ENCODE measurements at places on chromosomes 2 and 18.

- no peaks in the 10 kb centered on the region for H3K4me1 ChIP-seq
- H3K4me3 ChIP-seq, result no peak overlapping the region
- peaks cover 3% of the 10 kb centered on the region for H3K36me3 ChIP-seq
- no peak for DNase-seq
- H3K27me3 ChIP-seq, result no peaks in the 10 kb centered on the region
Observed at GRCh38 chr2:210092791-210093190, 78.4 kb downstream of the KANSL1L start.

GRCh38 chr2:3468296-3468988 lies 50.9 kb downstream of the ADI1 start:
- H3K4me3 ChIP-seq, result no peak overlapping the region
- H3K4me1 ChIP-seq, result no peaks in the 10 kb centered on the region
- no peaks in the 10 kb centered on the region for H3K27me3 ChIP-seq
- H3K27ac ChIP-seq, result no peak overlapping the region
- peaks cover 18% of the 10 kb centered on the region for H3K36me3 ChIP-seq

DNA sequence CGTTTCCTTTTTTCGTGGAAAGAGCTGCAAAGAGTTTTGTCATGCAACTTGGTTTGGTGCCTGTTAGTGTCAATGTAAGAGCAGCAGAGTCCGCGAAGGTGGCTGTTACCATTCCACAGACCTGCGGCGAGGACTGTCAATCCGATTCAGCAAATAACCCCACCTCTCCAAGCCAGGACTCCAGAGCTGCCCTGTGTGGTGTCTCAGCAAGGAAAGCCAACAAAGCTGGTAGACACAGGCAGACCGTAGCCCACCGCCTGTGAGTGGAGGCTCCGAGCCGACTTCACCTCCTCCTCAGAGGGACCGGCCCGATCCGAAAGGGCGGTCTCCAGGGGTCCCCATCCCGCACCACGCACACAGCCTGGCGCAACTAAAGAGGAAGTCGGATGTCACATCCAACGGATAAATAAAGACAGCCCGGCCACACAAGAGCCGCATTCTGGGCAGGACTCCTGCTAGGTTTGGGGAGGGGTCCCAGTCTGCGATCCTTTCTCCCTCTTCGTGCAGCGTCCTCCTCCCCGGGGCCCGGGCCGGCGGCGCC lies 819 bp downstream of the ANKRD44 start:
- peaks cover 15% of the 10 kb centered on the region for H3K4me1 ChIP-seq
- H3K27me3 ChIP-seq, result peaks cover 35% of the 10 kb centered on the region
- H3K4me3 ChIP-seq, result peak overlapping the region; percentile 89

DNA sequence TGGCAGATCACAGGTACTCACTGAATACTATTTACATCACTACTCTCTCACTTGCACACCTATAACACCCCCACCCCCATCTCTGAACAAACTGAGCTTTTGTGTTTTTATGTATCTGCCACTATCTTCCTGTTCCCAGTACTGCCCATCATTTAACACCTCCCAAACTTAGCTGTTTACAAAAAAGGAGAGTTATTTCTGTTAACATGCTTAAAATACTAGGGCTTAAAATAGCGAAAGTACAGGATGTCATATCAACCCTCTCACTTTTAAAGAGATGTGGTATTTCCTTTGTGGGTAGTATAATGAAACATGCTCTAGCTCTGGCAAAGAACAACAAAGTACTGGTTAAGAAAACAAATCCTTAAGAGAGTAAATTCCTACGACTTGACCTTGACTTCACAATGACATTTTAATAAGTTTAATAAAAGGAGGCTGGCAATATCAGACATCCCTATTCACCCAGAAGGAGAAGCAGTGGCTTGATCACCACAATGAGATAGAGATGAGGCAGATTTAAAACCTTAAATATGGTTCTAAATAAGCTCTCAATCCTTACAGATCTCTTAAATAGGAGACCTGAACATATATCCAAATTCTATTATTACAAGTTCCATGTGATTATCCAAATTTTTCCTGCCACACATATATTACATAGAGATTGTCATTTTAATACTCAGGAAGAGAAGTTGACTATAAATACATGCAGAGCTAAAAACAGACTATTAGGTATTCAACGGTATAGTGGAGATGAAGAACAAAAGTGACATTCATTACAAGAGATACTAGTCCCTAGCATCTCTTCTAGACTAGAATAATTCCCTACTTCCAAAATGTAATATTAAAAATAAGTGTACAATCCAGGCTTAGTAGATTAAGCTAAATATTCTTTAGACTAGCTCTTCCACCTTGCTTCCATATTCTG lies 36.9 kb downstream of the TRAK2 start:
- H3K4me3 ChIP-seq, result no peak overlapping the region
- no peaks in the 10 kb centered on the region for H3K27me3 ChIP-seq
- peaks cover 19% of the 10 kb centered on the region for H3K36me3 ChIP-seq
- peaks cover 3% of the 10 kb centered on the region for H3K4me1 ChIP-seq
- no peak for DNase-seq

- H3K27me3 ChIP-seq, result no peaks in the 10 kb centered on the region
- H3K27ac ChIP-seq, result no peak overlapping the region
- H3K36me3 ChIP-seq, result no peaks in the 10 kb centered on the region
- DNase-seq, result no peak
Observed at GRCh38 chr18:28114472-28114871, 62.5 kb downstream of the CDH2 start.

- peaks cover 53% of the 10 kb centered on the region for H3K27me3 ChIP-seq
- H3K4me1 ChIP-seq, result no peaks in the 10 kb centered on the region
- no peak overlapping the region for H3K4me3 ChIP-seq
- no peak overlapping the region for H3K27ac ChIP-seq
- H3K36me3 ChIP-seq, result no peaks in the 10 kb centered on the region
Observed at GRCh38 chr18:46536215-46536874, 120.7 kb downstream of the LOXHD1 start.

DNA sequence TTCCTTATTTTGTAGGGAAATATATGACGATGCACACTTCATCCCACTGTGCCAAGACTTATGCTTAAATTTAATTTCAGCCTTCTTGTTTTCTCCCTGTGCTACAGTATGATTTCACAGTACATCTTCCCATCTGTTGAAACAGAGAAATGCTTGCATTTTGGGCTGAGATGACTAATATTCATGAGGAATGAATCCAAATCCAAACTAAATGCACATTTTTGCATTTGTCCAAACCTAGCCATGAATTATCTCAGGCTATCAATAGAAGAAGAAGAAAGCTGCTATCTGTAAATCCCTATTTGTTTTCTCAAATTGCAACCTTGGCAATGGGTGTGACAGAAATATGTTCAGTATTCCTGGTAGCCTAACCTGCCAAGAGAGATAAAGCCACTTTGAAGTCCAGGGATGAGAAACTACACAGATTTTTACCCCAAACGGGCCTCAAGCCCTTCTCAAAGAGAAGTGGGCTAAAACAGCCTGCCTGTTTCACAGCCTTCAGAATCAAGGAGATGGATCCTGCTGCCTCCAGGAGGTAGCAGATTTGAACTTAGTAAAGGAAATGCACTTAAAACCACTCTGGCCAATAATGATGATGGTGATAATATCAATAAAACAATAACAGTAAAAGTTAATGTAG lies 306.9 kb upstream of the NT5C1B start:
- H3K27me3 ChIP-seq, result peaks cover 3% of the 10 kb centered on the region
- DNase-seq, result no peak
- no peak overlapping the region for H3K4me3 ChIP-seq
- peak overlapping the region; percentile 13 for H3K27ac ChIP-seq
- H3K4me1 ChIP-seq, result peaks cover 27% of the 10 kb centered on the region

DNA sequence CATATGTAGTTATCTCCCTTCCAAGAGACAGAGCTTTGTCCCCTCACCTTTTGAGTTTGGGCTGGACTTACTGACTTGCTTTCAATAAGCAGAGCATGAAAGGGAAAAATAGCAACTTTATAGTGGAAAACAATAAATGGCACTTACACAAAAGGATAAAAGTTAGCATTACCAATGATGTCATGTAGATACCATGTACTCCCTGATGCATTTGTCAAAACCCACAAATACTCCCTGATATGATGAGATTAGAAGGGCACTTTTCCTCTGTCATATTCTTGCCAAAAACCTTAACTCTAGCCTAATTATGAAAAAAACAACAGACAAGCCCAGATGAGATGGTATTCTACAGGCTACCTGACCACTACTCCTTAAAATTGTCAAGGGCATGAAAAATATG lies 16.0 kb downstream of the HIBCH start:
- peak overlapping the region; percentile 17 for H3K27ac ChIP-seq
- peaks cover 59% of the 10 kb centered on the region for H3K36me3 ChIP-seq
- H3K4me3 ChIP-seq, result no peak overlapping the region
- no peaks in the 10 kb centered on the region for H3K27me3 ChIP-seq
- H3K4me1 ChIP-seq, result peaks cover 8% of the 10 kb centered on the region
- DNase-seq, result no peak

DNA sequence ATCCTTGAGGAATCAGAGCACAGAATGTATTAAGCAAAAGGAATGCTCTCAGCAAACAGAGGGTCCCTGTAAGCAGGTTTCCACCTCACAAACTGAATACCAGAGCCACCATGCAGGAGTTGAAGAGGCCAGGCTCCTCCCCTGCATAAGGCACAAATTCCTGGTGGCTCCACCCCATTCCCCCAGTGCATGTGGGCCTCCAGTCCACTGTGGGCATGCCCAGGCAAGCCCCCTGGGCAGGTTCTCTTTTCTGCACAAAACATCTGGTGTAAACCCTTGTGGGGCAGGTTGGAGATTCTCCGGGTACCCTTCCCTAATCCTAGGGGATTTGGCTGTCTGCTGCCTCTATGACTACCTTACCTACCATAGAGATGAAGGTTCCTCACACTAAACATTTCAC lies 166.5 kb downstream of the PTPRM start:
- H3K27me3 ChIP-seq, result no peaks in the 10 kb centered on the region
- H3K4me1 ChIP-seq, result peaks cover 45% of the 10 kb centered on the region
- peaks cover 3% of the 10 kb centered on the region for H3K36me3 ChIP-seq

DNA sequence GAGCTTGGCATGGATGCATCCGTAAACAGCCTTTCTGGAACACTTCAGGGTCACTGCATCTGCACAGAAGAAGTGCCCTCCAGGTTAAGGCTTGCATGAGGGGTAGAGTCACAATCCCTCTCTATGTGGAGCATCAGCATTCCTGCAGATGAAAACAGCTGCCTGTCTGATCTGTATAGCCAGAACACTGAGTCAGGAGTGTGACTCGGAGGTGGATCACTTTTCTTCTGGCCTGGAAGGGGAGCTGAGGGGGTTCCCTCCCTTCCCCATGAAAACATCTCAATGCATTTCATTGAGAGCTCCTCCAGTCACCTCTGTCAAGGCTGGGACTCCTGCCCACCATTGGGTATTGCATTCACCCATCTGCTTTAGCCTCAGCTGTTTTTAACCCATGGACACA lies 72.5 kb upstream of the SERPINE2 start:
- no peaks in the 10 kb centered on the region for H3K4me1 ChIP-seq
- H3K27ac ChIP-seq, result no peak overlapping the region
- H3K36me3 ChIP-seq, result no peaks in the 10 kb centered on the region
- no peak overlapping the region for H3K4me3 ChIP-seq
- DNase-seq, result no peak

DNA sequence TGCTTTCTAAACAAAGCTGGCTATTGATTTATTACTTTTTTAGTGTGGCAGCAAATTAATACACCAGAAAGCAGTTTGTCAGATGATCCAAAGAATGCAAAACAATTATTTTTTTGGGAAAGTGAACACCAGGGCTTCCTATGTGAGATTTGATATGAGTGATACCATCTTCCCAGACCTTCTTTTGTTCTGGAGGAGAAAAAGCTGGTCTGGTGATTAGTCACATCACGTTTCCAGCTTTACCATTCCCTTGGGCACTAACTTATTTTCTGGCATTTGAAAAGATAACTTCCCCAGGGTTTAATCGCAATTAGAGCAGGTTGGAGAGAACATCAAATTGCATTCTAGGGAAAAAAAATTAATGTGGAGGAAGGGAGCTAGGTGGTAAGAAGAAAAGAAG lies 182.9 kb upstream of the TANK start:
- no peaks in the 10 kb centered on the region for H3K27me3 ChIP-seq
- no peak for DNase-seq
- peaks cover 13% of the 10 kb centered on the region for H3K36me3 ChIP-seq
- H3K4me3 ChIP-seq, result no peak overlapping the region

GRCh38 chr2:189569295-189569910 lies 11.2 kb downstream of the SLC40A1 start:
- peak overlapping the region; percentile 91 for H3K27ac ChIP-seq
- peaks cover 64% of the 10 kb centered on the region for H3K4me1 ChIP-seq
- H3K36me3 ChIP-seq, result peaks cover 71% of the 10 kb centered on the region

DNA sequence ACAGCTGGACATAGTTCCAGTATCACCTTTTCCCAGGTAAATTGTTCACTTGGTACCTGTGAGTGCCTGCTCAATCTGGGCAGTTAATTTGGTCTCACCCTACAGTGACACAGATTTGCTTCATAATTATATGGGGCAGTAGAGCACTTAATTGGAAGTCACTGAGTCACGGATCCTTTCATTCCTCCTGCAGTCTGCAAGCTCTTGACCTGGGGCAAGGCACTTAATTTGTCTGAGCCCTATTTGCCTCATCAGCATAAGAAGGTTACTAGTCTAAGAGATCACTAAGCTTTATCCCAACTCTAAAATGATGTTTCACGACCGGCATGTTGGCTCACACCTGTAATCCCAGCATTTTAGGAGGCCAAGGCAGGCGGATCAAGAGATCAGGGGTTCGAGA lies 8.9 kb downstream of the FBXO36 start:
- H3K27me3 ChIP-seq, result no peaks in the 10 kb centered on the region
- no peaks in the 10 kb centered on the region for H3K4me1 ChIP-seq
- DNase-seq, result no peak
- H3K27ac ChIP-seq, result no peak overlapping the region
- H3K36me3 ChIP-seq, result peaks cover 6% of the 10 kb centered on the region
- H3K4me3 ChIP-seq, result no peak overlapping the region

GRCh38 chr18:79386547-79386946 lies 9.2 kb upstream of the NFATC1 start:
- DNase-seq, result no peak
- no peak overlapping the region for H3K27ac ChIP-seq
- no peaks in the 10 kb centered on the region for H3K36me3 ChIP-seq
- H3K4me3 ChIP-seq, result no peak overlapping the region
- peaks cover 3% of the 10 kb centered on the region for H3K4me1 ChIP-seq

DNA sequence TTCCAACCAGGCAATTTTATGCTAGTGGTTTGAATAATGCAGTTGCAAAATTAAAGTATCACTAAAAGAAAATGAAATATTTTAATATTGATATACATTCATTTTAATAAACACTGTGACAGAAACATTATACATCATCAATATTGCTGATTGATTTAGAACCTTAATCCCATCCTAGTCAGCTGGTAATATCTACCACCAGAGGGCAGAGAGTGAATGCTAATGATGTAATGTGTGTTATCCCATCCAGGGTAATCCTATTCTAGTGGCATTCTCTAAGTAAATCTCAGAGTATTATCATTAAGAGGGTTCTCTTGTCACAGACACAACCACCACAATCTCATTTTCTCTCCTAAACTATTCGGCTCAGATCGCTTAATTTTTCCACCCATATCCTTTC lies 477.4 kb downstream of the CPS1 start:
- no peaks in the 10 kb centered on the region for H3K4me1 ChIP-seq
- DNase-seq, result no peak
- no peaks in the 10 kb centered on the region for H3K36me3 ChIP-seq
- no peaks in the 10 kb centered on the region for H3K27me3 ChIP-seq
- no peak overlapping the region for H3K27ac ChIP-seq
